Left forelimb (tissue), 1 donor: ENCODE measurements at places on chromosomes 12 and 14.

- DNase-seq: no peak
Measured at GRCh38 chr12:60152756-60153155, 556.9 kb downstream of the SLC16A7 start.

DNA sequence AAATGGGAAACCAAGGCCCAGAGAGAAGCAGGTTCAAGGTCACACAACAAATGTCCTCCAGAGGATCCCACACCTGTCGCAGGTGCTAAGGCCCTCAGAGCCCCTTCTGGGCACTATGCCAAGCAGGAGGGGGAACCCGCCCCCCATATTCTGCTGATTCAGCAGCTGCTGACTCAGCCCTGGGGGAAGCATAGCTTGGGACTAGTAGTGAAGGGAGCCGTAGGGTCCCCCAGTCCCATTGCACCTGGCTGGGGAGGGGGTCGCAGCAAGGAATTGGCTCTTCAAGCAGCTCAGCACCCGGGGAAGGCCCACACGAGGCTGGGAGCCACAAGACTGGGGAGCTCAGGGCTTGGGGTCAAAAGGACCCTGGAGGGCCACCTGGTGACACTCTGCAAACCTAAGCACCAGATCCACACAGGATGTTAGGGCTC is 1.0 kb downstream of the RASAL1 start:
- no peak for DNase-seq

DNA sequence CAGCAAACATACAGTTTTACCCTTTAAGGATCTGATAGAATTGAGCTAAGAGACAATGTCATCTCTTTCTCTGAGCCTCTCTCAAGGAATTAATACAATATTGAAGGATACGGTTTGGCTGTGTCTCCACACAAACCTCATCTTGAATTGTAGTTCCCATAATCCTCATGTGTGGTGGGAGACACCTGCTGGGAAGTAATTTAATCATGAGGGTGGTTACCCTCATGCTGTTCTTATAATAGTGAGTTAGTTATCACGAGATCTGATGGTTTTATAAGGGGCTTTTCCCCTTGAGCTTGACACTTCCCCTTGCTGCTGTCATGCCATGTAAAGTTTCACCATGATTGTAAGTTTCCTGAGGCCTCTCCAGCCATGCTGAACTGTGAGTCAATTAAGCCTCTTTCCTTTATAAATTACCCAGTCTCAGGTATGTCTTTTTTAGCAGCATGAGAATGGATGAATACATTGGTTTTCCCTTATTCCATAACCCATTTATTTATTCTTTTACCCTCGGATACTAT is 47.6 kb downstream of the TMEM30B start:
- DNase-seq: no peak

DNA sequence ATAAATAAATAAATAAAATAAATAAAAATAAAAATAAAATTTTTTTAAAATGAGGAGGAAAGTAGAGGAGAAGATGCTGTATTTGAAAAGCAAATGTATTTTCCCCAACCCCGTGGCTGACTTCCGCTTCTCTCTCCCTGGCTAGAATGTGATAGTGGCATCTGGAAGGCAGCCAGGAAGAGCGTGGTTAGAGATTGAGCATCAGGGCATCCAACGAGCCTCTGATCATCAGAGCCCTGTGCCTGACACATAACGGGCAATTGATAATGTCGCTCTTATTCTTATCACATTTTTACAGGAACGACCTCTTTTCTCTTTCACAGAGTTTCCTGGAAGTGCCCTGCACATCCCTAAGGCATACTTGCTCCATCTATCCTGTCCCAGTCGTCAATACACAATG is 496.9 kb upstream of the TMEM132C start:
- DNase-seq: no peak

DNA sequence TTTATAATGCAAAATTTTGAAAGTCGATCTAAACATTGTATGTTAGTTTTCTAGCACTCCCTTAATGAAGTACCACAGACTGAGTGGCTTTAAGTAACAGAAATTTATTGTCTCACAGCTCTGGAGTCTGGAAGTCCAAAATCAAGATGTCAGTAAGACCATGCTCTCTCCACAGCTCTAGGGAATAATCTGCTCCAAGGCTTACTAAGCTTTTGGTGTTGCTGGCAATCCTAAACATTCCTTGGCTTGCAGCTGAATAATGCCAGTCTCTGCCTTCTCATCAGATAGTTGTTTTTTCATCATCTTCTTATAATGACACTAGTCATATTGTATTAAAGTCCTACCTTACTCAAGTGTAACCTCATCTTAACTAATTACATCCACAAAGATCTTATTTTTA is 102.2 kb downstream of the RASSF9 start:
- DNase-seq: no peak

GRCh38 chr12:69687390-69687789 is 11.7 kb downstream of the BEST3 start:
- DNase-seq: no peak

DNA sequence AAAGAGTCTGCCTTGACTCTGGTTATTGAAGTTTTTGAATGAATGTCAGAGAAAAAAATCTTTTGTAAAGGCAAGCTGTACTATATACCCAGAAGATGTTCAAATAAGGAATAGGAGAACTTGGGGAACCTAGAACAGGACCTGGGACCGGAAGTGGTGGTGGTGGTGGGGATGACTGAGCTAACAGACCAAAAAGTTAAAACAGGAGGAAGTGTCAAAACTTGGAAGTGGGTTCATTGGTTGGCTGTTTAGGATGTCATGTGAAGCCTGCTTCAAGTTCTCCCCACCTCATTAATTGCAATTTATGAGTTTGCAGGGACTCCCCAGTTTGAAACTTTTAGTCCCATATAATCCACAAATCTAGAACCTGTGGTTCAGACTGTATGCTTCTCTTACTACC is 26.2 kb downstream of the PLXNC1 start:
- no peak for DNase-seq

DNA sequence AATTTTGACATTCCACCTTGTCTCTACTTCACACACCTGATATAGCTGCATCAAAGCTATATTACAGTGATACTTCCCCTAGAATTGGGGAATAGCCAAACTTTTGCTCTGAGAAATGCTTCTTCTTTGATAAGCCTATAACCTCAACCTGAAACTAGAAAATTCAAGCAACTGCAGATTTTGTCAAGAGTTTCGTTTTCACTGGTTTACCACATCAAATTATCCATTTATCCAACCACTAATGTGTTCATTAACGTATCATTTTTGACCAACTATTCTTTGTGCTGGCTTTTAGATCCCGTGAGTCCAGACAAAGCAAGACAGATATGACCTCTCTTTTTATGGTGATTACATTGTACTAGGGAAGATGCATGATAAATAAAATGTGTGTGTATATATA is 13.5 kb upstream of the TAS2R46 start:
- DNase-seq: no peak

GRCh38 chr12:94078138-94078723 is 70.1 kb upstream of the PLXNC1 start:
- no peak for DNase-seq

GRCh38 chr14:55228261-55228660 is 36.9 kb upstream of the DLGAP5 start:
- no peak for DNase-seq

DNA sequence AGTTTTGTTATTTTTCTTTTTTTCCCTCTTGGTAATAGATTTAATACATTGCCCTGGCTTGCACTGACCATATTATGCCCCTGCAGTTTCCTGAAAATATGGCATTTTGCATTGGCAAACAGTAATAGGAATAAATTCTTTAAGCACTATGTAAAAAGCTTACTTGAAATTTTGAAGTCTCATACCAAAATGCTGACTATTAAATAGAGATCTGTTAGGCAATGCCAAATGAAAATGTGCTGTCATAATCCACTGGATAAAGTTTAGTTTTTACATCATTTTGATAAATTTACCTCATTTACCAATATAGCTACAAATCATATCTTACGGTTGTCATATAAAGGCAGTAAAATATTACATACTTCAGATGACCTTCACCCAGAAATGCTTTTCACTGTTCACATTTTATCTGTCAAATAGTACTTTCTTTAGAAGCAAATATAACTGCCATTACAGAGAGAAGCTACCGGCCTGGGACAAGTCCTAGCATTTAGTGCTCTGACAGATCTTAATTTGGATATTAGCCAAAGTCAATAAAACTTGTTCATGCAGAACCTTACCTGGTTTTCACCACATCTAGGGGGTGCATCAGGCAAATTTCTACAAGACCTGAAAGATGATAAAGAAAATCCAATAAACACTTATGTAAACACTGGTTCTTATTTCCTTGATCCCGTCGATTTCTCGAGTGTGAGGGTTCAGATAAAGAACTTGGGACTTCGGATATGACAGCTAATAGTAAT is 212.9 kb downstream of the PAX9 start:
- no peak for DNase-seq

DNA sequence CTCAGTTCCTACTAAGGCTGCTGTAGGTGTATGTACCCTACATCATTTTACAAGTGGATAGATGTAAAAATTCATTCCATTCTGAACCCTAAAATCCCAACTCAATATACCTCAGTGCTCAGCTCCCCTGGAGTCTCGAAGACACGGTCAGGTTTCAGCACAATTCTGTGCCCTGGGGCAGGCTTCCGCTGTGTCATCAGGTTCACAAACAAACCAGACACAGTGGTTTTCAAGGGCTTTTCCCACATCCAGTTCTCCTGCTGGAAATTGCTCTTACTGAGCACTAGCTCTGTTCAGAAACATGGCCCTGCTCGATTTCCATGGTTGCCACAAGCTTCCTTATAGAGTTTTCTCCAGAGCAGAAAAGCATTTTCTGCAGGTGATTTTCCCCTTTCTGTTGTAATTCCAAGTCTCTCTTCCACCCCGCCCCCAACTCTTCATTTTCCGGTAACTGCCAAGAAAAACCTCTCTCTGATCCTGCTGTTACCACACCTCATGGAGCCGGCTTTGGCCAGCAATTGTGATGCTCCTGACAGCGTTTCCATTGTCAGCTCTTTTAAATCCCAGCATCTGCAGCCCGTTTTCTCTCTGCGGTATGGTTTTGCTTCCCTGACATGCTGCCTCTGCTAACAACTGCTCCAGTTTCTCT is 483.0 kb upstream of the CCDC196 start:
- no peak for DNase-seq

- DNase-seq: no peak
Measured at GRCh38 chr12:29804019-29804418, 20.3 kb upstream of the TMTC1 start.

DNA sequence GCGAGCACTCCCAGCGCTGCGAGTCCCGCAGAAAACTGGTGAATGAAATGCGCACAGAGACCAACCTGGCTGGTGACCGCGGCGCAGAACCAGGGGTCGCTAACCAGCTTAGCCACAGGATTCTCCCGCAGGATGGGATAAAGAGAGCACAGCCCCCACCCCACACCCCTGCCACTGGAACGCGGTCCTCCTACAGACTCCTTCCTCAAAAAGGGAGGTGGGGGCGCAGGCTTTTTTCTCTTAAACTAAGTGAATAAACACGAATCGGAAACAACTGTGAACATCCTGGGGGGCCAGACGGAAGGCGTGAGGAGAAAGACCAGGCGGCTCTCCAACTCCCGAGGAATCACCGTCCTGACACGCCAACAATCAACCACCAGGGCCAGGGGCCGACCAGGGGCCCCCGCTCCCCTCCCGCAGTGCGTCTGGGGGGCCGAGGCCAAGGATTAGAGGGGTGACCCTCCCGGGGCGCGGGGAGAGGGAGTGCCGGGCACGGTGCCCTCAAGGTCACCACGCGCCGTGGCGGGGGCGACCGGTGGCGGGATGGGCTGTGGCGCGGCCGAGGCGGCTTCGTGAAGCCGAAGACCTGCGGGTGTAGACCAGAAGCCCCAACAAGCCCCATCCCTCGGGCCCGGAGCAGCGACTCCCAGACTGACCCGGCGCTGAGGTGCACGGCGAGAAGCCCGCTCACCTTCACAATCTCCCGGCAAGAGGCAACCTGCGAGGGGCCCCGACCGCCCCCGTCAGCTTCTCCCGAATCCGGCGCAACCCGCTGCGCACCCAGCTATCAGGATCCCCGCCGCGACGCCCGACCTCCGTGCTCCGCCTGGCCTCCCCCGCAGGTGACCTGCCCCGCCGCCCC is 704 bp downstream of the ATP2B1 start:
- DNase-seq: peak; percentile 70

DNA sequence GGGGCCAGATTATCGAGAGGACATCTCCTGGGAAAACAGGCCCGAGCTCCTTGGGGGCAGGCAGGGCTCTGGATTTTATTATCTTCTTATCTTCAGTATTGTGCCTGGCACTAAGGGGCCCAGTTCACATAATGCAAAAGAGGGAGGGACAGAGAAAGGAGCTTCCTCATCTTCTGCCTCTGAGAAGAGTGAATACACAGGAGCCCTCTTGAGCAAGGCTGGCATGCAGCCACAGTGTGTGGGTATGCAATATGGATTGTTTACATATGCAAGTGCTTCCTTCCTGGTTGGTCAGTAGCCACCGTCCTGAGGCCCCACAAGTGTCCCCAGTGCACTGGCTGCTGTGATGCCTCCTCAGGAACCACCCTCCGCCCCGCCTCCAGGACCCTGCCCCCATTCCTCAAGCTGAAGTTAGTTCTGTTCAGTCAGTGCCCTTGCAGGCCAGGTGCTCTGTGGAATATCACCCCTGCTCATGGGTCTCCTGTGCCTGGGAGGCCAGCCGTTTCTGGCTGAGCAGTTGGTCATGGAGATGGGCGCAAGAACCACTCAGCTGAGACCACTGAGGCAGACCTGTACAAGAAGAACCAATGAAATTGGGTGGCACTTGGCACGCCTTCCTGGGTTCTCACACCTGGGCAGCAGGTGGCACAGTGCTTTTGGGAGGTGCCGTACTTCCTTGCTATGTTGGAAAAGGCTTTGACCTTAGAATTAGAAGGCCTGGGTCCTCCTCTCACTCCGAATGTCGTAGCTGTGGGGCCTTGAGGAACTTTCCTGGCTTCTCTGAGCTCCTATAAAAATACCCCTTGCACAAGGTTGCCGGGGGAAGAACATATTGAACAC is 35.1 kb upstream of the ACTN1 start:
- DNase-seq: no peak

DNA sequence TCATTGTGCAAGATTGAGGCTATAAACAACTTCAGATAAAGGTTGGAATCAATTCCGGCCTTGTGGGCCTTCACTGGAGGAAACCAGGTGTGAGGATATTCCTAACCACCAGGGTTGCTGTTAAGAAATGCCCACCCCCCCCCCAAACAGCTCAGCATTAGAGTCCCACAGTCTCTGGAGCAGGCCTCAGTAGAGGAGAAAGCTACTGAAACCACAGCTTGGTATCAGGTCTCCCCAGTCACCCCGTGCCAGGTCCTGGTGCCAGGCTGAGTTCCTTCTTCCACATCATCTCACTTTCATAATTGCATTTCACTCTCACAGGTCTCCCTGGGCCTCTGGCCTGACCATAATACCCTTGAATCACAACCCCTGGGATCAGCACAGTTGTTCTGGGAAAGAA is 12.5 kb downstream of the GALNT6 start:
- no peak for DNase-seq

- DNase-seq: no peak
Measured at GRCh38 chr14:34299360-34299759, 162.7 kb downstream of the SPTSSA start.
